ENCODE measurements at places on chromosomes 13 and 19. TPM values are rescaled to one million over a fixed set of nuclear protein-coding genes. Genes with fewer than 3 reads are reported as not detected.

DNA sequence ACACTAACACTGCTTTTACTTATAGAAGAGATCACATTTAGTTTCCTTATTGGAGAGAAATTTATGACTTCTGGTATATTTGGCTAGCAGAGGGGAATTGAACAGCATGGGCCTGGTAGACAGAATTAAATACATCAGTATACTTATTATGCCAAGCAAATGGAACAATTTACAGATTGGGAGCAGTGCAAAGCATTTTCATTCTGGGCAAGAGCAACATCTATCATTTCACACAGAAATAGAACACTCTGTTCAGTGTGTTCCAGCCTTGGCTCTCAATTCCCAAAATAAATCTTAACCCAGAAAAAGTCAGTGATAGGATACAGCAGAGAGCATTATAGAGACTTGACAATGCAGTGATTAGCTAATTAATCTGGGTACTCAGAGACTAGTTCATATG lies 604.0 kb upstream of the SLITRK6 start:
- no peaks in the 10 kb centered on the region for H3K27me3 ChIP-seq
- no peaks in the 10 kb centered on the region for H3K36me3 ChIP-seq
- no peaks in the 10 kb centered on the region for H3K4me1 ChIP-seq
- H3K4me3 ChIP-seq: no peak overlapping the region
- no peak overlapping the region for H3K27ac ChIP-seq
- DNase-seq: no peak

- H3K27ac ChIP-seq: no peak overlapping the region
- no peaks in the 10 kb centered on the region for H3K27me3 ChIP-seq
- no peak overlapping the region for H3K4me3 ChIP-seq
- DNase-seq: no peak
- no peaks in the 10 kb centered on the region for H3K4me1 ChIP-seq
Observed at GRCh38 chr13:54706336-54706735, 1677.7 kb downstream of the OLFM4 start.

DNA sequence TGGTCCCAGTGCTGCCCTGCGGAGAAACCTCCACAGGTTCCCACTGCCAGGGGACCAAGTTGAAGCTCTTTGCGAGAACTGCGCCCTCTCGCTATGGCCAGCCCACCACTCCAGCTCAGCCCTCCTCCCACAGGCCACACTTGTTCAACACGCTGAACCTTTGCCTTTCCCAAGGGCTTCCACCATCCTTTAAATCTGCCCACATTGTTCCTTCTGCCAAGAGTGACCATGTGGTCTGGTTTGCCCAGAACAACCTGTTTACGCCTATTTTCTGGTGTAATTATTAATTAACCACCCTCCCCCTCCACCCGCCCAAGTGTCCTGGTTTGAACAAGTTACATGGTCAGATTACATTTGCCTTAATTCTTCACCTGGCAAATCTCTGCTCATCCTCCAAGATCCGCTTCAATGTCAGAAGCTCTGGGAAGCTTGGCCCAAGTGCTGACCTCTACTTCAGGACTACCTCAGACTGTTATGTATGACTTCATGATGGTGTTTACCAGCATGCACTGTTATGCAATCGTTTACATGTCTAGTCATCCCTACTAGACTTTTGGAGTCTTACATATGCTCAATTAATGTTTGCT lies 12.0 kb upstream of the USP12 start:
- peaks cover 3% of the 10 kb centered on the region for H3K27me3 ChIP-seq
- H3K4me3 ChIP-seq: no peak overlapping the region
- H3K36me3 ChIP-seq: no peaks in the 10 kb centered on the region
- H3K27ac ChIP-seq: no peak overlapping the region
- no peaks in the 10 kb centered on the region for H3K4me1 ChIP-seq

DNA sequence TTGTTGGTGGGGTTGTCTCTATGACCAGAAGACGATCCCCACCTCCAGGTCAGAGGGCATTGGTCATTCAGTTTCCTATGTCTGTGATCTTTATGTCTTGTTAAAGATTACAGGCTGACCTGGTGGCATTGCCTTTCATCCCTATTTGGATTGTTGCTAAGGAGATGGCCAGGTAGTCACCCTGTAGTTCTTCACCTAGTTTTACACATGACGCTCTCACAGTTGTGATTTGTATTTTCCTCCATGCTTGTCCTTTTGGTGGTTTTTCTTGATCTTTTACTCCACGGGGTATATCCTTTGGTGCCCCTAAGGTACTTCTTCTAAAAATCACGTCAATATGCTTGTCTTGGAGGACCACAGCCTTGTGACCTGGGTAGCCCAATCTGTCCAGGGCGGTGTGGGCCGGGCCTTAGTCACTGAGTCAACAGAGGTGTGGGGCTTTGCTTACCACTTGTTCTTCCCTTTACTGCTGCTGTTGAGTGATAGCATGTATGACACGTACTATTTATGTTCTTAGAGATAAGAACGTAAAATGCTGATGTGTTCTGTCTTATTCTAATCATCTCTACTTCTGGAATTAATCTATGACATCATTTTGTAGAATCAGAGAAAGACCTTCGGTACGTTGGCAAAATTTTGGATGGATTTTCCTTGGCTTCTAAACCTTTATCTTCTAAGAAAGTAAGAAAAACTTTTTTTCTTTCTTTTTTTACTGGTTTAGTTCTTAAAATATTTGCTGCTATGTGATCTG lies 20.1 kb downstream of the GPATCH1 start:
- no peak overlapping the region for H3K4me3 ChIP-seq
- peaks cover 44% of the 10 kb centered on the region for H3K36me3 ChIP-seq
- no peak for DNase-seq
- no peaks in the 10 kb centered on the region for H3K27me3 ChIP-seq

- H3K27ac ChIP-seq: no peak overlapping the region
- H3K4me3 ChIP-seq: no peak overlapping the region
- no peaks in the 10 kb centered on the region for H3K27me3 ChIP-seq
- peaks cover 69% of the 10 kb centered on the region for H3K36me3 ChIP-seq
- no peaks in the 10 kb centered on the region for H3K4me1 ChIP-seq
- peak; percentile 18 for DNase-seq
Observed at GRCh38 chr19:12521996-12522395, 29.3 kb downstream of the ZNF564 start.

GRCh38 chr13:62629618-62630017 lies 1214.0 kb upstream of the PCDH20 start:
- no peaks in the 10 kb centered on the region for H3K36me3 ChIP-seq
- H3K4me1 ChIP-seq: no peaks in the 10 kb centered on the region
- no peak overlapping the region for H3K27ac ChIP-seq
- H3K4me3 ChIP-seq: no peak overlapping the region
- no peak for DNase-seq
- no peaks in the 10 kb centered on the region for H3K27me3 ChIP-seq

- H3K4me1 ChIP-seq: no peaks in the 10 kb centered on the region
- no peak for DNase-seq
- peaks cover 48% of the 10 kb centered on the region for H3K36me3 ChIP-seq
- no peak overlapping the region for H3K4me3 ChIP-seq
Observed at GRCh38 chr19:33484226-33484774, 37.3 kb downstream of the PEPD start.

GRCh38 chr19:51727349-51727880 lies 3.6 kb upstream of the HAS1 start:
- H3K27ac ChIP-seq: no peak overlapping the region
- H3K36me3 ChIP-seq: no peaks in the 10 kb centered on the region
- DNase-seq: no peak
- no peaks in the 10 kb centered on the region for H3K4me1 ChIP-seq
- H3K27me3 ChIP-seq: peaks cover 36% of the 10 kb centered on the region

Gene ZNF667
- not detected for total RNA-seq

Gene ZC3H4
- 78.6 TPM for total RNA-seq

Gene CDX2
- not detected for total RNA-seq

Gene RFXAP
- 13.0 TPM for total RNA-seq

Gene KIR3DL1
- not detected for total RNA-seq

Gene ZNF493
- 9.6 TPM for total RNA-seq

Gene LHB
- not detected for total RNA-seq

Measured in activated CD4-positive, alpha-beta memory T cell treated with anti-CD3 and anti-CD28 coated beads for 36 hours (primary cell).